ENCODE measurements at places on chromosomes 4 and X.

DNA sequence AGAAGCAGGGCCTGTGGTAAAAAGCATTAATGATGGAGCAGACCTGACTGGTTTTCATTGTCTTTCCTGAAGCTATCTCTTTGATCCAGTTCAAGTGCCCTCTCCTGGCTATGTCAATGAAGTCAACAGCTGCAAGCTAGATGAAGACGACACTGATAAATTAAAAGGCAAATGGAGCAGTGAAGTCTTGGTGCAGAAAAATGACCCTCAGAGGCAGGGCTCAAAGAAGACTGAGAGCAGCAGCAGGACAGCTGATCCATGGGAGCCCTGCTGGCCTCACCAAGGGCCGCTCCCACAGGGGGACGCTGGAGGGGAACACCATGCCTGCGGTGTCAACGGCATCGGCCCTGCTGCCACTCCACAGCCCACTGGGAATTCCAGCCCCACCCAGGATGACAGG, 96.2 kb downstream of the RELL1 start:
- DNase-seq: no peak

- no peak for DNase-seq
These were observed 1344.3 kb downstream of the ADGRL3 start for GRCh38 chr4:62544428-62544827.

- no peak for DNase-seq
These were observed 76.4 kb upstream of the MYOZ2 start for GRCh38 chr4:119059221-119059620.

GRCh38 chrX:17842769-17843525, 18.2 kb downstream of the RAI2 start:
- DNase-seq: no peak

DNA sequence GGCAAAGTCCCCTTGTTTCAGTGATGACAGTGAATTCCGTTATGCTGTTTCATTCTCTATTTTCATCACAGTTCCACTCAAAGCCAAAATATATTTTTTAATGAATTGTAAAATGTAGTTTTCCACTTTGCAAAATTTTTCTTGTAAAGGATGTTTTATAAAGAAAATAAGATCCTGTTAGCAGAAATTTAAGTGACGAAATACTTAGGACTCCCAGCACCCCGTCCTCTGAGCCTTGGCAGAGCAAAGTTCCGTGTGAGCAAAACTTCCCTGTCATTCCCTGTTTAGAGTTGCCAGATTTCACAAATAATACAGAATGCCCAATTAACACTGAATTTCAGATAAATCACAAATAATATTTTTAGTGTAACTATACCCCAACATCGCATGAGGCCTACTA, 81.0 kb upstream of the RBPJ start:
- DNase-seq: no peak

GRCh38 chr4:149708513-149709130, 107.0 kb downstream of the IQCM start:
- DNase-seq: no peak

GRCh38 chr4:186617921-186618320, 62.6 kb upstream of the MTNR1A start:
- DNase-seq: no peak

DNA sequence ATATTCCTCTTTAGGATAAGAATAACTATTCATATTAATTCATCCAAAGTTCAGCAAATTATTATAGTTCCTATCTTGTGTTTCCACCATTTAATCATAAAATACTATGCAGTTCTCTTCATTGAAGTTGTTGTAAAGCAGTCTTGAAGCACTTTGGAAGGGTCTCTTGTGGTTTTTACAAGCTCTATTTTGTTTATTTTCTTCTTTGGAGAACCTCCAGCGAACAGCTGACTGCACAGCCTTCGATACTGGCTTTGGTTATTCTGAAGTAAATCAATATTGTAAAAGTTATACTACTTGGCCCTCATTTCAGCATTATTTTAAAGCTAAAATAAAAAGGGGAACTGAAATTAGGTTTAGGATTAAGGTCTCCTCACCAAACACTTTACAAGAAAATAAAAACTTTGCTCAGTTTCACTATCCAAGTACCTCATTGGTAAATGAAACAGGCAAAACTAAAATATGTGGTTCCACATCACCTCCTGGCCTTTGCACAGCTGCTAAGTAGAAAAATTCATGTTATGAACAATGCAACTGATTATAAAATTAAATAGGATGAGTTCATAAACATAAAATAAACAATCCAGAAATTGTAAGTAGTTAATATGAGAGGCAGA, 1629.2 kb upstream of the ADGRL3 start:
- no peak for DNase-seq

DNA sequence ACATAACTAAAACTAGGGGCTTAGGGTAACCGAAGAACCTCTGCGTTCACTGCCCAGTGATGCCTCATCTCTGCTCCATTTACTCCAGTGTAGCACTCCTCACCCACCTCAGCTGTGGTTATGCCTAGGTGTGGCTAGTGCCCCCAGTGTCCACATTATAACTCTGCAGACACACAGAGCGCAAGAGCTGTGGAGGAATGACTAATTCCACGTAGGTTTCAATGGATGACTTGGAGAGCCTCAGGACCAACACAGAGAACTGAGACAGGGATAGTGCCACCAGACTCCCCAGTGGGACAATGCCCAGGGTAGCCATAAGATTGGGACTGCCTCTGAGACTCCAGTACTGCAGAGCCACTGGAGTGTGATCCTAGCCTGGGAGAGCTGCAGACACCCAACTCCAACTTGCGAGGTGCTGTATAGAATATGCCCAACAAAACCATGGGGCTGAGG, 542.4 kb upstream of the DIPK2B start:
- DNase-seq: peak; percentile 3

- DNase-seq: peak; percentile 85
These were observed 94.2 kb downstream of the GPAT3 start for GRCh38 chr4:83629945-83630721.

DNA sequence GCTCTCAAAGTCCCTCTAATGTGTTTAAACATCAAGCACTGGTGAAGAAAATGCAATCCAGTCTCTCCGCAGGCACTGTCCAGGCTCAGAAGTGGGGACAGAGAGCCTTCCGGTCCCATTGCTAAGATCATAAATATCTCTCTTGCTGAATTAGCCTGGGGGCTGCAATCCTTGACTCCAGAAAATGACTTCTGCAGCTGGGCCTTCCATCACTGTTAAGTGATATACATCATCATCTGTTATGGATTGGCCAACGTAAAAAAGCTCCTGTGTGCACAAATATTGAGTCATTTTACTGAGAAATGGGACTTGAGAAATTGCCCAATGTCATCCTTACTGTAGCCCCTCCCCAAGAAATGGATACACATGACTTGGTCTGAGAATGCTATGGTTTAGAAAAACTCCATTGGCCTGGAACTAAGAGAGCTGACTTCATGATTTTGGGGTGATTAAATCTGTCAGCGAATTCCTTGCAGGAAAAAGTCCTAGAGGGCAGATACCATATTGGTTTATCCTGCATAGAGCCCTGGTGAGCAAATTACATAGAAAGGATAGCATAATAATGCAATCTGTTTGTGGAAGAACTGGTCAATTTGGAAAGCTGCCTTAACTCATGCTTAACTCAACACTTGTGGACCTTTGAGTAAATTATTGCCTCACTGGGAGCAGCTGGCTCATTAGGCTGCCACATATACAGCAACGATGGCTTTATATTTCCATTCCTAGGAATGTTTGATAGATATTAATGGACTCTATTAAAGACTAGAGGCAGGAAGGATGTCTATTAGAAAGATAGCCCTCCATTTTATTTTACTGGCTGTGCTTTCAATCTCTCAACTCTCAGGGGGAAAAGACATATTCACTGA, 346.1 kb downstream of the GBA3 start:
- DNase-seq: no peak

GRCh38 chr4:53863736-53864365, 200.6 kb downstream of the CHIC2 start:
- DNase-seq: no peak

DNA sequence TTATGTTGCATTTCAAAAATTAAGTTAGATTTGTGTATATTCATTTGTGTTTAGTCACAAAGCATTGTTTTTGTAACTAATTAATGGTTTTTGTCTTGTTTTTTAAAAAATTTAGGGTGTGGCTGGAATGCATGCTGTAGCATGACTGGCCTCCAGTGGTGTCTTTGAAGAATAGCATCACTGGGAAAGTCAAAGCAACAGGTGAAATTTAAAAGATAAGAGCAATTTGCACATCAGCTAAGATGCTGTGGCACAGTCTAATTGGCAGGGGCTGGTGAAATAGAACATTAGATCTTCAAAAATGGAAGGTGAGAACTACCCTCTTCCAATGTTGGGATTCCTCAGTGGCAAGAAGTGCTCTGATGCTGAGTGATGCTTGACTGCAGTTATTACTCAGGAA, 45.3 kb downstream of the ANK2 start:
- DNase-seq: no peak

DNA sequence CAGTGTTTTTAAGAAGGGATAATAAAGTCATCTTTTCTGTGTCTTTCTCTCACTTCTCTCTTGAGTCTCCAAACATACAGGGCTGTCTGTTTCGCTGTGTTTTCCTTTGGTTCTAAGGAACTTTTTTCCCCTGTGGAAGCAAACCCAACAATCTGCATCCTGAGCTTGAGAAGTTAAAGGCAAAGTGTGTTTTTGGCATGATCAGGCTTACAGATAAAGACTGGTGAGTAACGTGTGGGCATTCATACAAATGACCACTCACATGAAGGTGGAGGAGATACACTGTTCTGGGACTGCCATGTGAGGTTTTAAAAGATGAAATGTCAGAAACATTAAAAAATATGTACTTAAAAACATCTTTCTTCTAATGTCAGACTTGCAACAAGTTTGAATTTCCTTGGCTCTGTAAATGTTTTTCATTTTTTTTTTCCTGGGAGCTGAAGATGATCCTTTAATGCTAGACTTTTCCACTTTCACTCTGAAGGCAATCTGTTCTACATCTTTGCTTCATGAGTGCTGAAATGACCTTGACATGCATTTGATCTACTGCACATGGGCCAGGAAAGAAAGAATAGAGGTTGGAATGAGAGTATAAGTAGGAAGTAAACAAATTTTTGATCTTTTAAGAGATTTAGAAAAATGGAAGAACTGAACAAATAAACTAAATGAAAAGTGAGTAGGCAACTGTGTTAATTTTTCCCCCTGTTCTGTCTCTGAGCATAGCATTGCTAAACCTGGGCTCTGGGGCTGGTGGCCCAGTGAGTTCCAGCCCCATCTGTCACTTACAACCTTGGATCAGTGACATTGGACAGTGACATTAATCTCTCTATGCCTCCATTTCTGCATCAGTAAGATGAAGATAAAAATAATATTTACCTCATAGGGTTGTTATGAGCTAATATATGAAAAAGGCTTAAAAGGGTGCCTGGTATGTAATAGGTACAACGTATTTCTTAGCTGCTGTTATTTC, 151.1 kb upstream of the TBC1D9 start:
- DNase-seq: no peak

DNA sequence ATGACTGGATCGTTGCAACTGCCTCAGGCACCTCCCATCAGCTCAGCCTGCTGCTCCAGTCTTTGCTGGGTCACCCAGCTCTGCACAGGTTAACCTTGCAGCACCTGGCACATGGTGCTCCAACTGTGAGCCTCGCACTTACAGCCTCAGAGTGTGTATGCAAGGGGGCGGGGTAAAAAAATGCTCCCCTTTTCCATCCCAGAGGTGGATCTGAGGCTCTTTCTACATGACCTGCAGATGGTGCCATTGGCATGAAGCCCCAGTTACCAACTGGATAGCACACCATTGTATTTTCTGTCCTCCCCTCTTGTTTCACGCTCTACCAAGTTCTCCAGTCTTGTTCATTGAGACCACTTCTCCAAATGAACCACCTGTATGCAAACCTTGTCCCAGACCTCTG, 46.2 kb upstream of the TRPC3 start:
- no peak for DNase-seq

GRCh38 chrX:27815209-27815608, 7.4 kb downstream of the MAGEB10 start:
- no peak for DNase-seq

DNA sequence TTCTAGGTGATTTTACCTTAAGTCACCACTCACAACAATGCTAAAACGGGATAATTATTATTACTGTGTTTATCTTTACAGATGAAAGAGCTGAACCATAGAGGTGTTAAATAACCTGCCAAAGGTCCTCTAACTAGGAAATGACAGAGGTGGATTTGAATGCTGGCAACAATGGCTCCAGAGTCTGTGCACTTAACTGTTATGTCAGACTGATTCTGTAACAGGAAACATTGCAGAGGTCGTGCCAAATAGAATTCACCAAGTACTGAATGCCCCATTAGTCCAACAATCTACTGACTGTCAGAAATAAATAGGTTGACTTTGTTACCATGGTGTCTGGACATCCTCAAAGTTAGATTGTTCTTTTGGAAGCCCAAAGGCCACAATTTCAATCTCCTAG, 20.9 kb upstream of the USP27X start:
- no peak for DNase-seq

GRCh38 chr4:88575186-88575585, 17.1 kb upstream of the HERC3 start:
- no peak for DNase-seq

DNA sequence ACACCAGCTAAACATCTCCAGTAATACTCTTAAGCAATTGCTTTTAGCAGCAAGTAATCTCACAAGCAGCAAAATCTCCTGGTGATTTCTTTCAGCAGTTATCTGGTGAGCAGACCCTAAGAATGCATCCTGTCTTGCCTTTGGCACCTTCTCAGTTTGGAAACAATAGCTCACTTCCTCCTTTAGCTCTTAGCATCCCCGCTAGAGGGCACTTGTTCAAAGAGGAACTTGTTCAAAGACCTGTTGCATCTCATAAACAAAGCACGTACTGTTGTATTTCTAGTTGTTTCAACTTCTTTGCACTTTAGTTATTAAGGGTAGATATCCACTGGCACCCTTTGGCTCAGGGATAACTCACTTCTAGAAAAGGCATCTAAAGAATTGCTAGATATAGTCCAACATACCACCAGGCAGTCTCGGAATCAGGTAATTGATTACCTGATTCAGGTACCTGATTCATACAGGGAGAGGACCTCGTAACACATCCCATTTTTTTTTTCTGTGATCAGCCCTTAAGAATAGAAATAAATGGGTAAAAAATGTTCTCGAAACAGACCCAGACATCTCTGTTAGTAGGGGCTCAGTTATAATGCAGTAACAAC, 81.9 kb upstream of the QRFPR start:
- DNase-seq: no peak

- no peak for DNase-seq
These were observed 160.1 kb downstream of the PTCHD1 start for GRCh38 chrX:23494741-23495140.

DNA sequence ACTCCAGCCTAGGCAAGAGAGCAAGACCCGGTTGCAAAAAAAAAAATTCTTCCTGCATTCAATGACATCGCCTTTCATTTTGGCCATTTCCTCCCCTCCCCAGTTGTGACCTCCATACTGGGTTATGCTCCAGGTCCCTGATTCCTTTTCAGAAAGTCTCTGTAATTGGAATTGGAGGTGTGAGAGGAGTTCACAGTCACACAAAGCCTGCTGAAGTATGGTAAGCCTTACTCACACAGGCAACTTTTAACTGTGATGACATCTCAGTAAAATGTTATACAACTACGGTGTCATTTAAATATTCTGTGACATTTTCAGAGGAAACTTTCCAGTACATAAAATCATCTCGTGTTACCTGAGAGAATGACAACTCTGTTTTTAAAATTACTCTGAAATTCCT, 73.6 kb downstream of the CEP44 start:
- no peak for DNase-seq

- no peak for DNase-seq
These were observed 34.9 kb upstream of the SH3RF1 start for GRCh38 chr4:169305651-169306050.

Measured in SIG-M5 (cell line).